ENCODE measurements at places on chromosomes 6 and 20.

DNA sequence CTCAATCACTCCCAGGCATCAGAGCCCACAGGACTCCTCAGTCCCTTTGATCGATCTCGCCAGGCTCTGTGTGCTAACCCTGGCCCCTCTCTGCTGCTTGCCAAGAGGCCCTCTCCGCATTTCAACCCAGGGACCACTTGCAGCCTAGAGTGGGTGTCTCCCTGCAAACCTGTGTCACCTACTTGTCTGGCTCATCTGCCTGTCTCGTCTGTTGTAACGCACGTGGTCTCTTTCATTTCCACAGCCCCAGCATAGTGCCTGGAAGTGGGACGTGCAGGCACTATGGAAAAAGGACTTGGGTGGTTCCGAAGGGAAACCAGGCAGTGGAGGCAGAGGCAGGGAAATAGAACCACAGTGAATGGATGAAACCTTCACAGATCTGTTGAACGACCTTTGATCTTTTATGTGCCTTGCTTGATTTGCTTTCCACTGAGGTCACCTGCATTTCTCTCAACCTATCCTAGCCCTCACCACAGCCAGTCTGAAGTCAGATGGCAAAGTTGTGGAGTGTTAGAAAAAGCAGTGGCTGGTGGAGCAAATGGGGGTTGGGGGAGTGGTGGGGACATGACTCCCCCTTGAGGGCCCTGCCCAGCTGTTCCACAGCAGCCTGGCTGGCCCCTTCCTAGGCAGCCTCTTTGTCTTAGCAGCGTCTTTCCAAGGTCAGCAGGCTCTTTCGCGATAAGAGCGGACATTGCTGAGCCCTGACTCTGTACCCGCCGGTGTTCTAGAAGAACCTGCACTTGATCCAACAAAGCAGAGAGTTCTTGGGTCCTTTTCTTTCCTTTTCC lies 55.8 kb upstream of the TAGAP start:
- DNase-seq, result no peak

DNA sequence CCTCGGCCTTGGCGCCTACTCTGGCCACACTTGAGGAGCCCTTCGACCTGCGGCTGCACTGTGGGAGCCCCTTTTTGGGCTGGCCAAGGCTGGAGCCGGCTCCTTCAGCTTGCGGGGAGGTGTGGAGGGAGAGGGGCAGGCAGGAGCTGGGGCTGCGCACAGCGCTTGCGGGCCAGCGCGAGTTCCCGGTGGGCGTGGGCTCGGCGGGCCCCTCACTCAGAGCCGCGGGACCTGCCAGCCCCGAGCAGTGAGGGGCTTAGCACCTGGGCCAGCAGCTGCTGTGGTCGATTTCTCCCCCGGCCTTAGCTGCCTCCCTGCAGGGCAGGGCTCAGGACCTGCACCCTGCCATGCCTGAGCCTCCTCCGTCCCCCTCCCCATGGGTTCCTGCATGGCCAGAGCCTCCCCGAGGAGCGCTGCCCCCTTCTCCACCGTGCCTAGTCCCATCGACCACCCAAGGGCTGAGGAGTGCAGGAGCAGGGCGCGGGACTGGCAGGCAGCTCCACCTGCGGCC lies 136.8 kb downstream of the EPHA7 start:
- no peak for DNase-seq

DNA sequence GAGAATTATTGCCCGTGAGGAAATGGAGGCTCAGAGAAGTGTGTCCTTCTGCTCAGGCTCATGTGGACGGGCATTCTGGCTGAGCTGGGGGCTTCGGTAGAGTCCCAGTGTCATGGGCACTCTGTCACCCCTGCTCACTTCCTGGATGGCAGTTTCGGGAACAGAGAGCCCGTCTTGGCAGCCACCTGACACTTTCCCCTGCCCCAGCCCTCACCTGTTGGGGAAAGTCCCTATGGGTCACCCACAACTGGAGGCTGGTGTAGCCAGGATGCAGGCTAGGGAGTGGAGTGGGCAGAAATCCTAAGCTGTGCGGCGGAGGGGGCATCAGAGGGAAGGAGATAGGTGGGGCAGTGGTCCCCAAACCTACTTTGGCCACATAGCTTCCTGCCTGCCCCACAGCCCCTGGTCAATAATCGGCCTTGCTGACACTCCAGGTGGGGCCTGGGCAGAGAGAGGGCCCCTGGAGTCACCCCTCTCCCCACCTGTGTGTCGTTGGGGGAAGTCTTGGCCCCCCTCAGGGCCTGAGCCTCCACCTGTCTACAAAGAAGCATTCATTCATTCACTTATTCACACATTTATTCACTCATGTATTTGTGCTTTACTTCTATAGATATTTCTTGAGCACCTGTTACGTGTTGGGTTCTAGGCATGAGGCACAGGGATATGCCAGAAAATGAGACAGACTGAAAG lies 40.5 kb downstream of the SNAI1 start:
- DNase-seq, result no peak

DNA sequence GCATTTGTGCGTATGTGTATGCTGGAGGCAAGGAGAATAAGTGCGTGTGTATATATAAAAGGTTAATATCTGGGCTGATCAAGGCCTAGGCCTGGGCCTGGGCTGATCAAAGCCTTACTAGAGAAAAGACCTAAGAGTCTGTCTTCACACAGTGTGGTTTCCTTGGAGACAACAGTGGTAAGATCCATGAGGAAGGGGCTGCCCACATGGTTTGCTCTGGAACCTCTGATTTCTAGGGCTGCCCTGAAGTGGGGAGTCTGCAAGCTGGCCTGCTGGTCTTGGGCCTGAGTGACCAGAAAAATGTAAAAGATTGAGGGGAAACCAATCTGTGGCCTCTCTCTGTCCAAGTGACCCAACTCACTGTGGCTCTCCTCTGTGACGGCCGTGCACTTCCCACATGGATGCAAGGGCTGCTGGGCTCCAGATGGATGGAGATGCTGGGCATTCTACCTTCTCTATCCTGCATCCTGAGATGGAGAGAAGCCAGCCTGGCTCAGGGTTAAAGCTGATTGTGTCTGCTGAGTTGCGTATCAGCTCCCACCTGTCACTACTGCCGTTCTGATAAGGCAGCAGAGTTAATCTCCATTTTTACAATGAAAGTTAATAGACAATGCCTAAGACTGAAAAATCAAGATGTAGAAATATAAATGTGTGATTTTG lies 90.3 kb upstream of the NXT1 start:
- DNase-seq, result no peak

- DNase-seq, result no peak
Observed at GRCh38 chr20:30921286-30922071, 336.0 kb upstream of the DEFB115 start.

- no peak for DNase-seq
Observed at GRCh38 chr6:11542863-11543262, 5.3 kb downstream of the TMEM170B start.

DNA sequence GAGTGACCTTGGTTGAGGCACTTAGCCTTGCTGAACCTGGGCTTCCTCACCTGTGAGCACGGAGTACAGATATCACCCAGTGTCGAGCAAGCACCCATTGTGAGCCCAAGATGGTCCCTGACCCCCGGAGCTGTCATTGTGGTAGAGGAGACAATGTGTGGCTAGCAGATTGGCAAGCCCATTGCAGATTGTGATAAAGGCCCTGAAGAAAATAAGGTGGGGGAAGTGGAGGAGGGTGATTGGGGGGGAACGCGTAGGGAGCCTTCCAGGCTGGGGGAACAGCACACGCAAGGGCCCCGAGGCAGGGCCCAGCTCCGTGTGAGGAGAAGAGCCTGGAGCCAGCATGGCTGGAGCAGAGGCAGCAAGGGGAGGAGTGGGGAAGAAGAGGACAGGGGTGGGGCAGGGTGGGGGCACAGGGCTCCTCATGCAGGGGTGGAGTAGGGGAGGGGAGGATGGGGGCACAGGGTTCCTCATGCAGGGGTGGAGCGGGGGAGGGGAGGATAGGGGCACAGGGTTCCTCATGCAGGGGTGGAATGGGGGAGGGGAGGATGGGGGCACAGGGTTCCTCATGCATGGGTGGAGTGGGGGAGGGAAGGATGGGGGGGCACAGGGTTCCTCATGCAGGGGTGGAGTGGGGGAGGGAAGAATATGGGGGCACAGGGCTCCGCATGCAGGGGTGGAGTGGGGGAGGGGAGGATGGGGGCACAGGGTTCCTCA lies 7.0 kb downstream of the CEBPB start:
- no peak for DNase-seq

GRCh38 chr6:161901740-161902426 lies 628.0 kb upstream of the AGPAT4 start:
- DNase-seq, result no peak

GRCh38 chr6:37983720-37984501 lies 164.4 kb downstream of the ZFAND3 start:
- DNase-seq, result no peak

GRCh38 chr6:168625602-168626001 lies 184.6 kb downstream of the SMOC2 start:
- DNase-seq, result no peak

- DNase-seq, result no peak
Observed at GRCh38 chr6:26205625-26206574, 118.7 kb downstream of the HFE start.

GRCh38 chr6:159886270-159886669 lies 4.5 kb upstream of the MAS1 start:
- DNase-seq, result no peak

DNA sequence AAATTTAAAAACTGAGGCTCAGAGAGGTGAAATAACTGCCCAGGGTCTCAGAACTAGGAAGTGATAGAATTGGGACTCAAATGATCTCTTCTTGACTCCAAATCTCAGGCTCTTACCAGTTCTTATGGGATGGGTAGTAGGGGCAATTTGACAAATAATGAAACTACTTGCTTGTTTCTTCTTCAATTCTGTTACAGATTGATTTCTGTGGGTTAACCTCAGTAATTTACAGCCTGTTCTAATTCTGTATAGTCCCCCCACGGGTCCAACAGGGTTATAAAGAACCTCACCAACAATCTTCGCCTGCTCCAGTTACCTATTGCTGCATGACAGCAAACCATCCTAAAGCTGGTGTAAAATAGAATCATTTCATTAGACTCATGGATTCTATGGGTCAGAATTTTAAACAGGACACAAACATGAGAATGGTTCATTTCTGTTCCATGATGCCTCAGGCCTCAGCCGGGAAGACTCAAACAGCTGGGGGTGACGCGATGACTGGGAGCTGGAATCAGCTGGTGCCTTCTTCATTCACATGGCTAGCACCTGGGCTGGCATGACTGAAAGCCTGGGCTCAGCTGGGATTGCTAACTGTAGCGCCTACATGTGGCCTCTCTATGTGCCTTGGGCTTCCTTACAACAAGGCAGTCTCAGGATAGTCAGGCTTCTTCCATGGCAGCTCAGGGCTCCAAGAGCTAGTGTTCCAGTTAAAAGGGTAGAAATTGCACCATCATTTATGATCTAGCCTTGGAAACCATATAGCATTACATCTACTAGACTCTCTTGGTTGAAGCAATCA lies 6.6 kb upstream of the WFDC2 start:
- no peak for DNase-seq

DNA sequence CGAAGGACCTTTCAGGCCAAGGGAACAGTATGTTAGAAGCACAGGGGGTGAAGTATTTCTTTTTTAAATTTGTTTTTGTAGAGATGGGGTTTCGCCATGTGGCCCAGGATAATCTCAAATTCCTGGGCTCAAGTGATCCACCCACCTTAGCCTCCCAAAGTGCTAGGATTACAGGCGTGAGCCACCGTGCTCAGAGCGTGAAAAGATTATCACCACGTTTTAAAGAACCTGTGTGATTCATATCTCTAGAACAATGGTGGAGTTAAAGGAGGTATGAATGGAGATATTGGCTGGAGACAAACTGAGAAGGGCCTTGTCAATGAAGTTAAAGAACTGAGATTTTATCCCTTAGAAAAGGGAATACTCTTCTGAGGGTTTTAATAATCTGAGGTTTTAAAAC lies 9.7 kb downstream of the ASF1A start:
- DNase-seq, result no peak

- DNase-seq, result no peak
Observed at GRCh38 chr20:34791289-34792020, 34.0 kb downstream of the NCOA6 start.

- no peak for DNase-seq
Observed at GRCh38 chr20:57743450-57744095, 33.8 kb upstream of the PMEPA1 start.

DNA sequence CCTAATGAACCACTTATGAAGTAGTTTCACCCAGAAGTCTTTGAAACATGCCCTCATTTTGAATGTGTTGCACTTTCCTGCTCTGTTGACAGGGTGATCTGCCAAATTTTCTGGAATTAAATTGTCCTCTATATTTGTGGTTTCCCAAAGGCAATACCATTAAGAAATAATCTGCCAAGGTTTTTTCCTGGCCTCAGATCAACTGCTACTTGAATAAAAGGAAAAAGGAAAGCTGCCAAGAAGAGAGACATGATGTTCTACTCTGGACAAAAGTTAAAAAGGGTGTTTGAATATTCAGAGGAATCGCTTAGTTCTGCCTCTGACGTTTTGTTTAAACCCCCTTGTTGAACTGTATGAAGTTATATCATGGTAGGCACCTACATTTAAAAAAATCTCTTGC lies 37.4 kb upstream of the ARMH2 start:
- DNase-seq, result no peak

DNA sequence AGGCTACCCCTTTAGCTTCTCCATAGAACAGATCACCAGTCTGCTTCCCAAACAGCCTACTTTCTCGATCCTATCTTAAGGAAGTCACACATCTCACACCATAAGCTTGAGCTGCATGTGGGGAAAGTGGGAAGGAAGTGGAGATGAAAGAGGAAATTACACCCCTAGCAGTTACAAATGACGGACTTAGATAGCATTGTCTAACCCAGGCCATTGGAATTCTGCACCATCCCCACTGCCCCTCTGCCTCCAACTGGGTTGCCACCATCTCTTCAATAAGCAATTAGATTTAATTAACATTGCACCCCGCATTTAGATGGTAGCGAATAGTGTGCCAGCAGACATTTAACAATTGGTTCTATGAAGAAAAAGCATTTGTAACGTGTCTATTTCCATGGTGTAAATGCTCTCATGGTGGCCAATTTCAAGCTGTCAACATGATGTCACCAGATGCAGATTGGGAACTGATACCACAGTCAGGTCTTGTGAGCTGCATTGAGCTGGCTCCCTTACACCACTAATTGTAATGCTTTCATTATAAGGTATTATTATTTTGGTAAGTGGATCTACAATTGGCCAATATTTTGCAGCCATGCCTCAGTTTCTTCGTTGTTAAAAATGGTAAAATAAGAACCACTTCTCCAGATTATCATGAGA lies 124.7 kb downstream of the CD24 start:
- no peak for DNase-seq

- peak; percentile 23 for DNase-seq
Observed at GRCh38 chr6:56292505-56293181, 45.3 kb upstream of the COL21A1 start.

DNA sequence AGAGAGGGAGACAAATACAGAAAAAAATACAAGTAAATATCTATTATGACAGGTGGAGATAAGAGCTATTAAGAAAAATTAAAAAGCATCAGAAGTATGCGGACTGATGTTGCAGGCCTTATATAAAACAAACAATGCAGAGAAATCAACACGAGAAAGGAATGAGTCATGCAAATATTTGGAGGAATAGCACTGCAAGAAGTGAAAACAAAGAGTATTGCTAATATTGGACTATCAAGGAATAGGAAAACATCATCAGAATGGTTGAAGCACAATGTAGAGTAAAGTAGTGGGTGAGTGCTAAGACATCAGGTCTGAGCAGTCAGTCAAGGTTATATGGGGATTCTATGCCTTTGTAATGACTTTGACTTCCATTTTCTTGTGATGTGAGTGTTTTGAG lies 657.5 kb upstream of the GJE1 start:
- DNase-seq, result no peak

GRCh38 chr6:14925025-14925698 lies 320.7 kb upstream of the JARID2 start:
- DNase-seq, result no peak

GRCh38 chr20:10634683-10635411 lies 39.0 kb downstream of the JAG1 start:
- no peak for DNase-seq

GRCh38 chr20:44720997-44721784 lies 6.0 kb downstream of the CCN5 start:
- no peak for DNase-seq

Data from D721Med (cell line).